ENCODE measurements at places on chromosomes 5 and 9.
A peak's percentile ranks its signal among the peaks of the same experiment; 100 is the strongest.

- DNase-seq, result no peak
Measured at GRCh38 chr9:20041697-20042081, 252.9 kb upstream of the SLC24A2 start.

DNA sequence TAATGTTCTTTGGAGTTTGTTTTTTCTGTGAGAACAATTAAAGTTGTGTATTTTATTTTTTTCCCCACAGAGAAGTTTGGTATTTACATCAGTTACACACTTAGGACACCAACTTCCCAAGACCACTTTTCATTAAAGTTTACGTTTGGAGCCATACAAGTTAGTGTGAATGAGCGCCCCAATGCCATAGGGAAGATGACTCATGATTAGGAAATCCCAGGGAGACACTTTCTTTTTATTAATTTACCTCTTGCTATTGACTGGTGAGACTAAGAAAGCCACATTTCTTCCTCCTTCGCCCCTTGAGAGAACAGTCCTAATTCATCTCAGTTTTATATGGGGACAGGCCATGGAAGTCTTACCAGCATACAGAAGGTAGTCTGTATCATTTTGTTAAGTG is 57.1 kb downstream of the EDIL3 start:
- no peak for DNase-seq

- DNase-seq, result no peak
Measured at GRCh38 chr9:136931611-136932130, 12.9 kb downstream of the FBXW5 start.

DNA sequence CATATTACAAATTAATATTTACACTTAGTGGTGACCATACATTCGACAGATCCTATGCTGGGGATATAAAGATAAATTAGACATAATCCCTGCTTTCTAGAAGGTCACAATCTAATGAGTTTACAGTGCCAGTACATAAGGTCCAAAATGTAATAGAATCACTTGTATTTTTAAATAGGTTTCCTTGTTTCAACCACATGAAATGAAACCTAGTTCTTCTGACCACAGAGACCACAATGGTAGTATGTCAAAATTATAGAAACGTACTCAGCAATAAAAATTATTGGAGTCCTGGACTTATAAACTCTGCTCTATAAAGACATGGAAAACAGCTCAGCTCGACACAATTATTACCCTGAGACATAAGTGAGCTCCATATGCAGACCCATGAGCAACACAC is 444.3 kb downstream of the SPOCK1 start:
- DNase-seq, result no peak

DNA sequence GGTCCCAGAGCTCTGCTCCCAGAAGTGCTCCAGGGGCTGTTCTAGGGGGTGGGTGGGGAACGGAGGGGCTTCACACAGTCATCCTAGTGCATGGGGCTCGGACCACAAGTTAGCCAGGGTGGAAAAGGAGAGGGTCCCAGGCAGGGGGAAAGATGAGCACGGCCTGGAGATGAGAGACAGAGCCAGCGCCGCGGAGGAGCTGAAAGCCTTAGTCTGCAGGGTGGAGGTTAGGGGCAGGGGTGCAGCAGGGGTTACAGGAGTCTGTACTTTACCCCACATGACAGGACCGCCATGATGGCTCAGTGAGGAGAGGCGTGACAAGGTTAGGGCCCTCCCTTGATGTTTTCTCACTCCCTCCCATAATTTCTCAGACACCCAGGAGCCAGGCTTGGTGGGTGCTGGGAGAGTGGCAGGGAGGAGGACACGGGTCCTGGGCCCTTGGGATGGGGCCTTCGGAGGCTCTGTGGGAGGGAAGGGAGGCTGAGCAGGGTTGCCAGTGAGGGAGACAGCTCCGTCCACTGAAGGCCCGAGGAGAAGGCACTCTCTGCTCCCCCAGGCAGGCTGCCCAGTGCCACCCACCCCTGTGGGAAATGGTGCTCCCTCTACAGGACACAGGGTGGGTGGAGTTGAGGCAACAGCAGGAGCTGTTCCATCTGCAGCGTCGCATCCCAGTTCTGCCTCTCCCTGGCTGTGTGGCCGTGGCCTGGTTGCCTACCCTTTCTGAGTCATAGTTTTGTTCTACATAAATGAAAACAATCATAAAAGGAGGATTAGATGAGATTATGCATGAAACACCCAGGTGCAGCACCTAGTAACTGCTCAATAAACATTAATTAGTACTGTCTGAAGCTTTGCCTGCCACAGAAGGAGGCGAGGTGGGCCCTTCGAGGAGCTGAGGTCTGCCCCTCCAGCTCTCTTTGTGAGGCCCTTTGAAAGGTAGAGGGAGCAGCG is 66.2 kb downstream of the NDST1 start:
- no peak for DNase-seq

DNA sequence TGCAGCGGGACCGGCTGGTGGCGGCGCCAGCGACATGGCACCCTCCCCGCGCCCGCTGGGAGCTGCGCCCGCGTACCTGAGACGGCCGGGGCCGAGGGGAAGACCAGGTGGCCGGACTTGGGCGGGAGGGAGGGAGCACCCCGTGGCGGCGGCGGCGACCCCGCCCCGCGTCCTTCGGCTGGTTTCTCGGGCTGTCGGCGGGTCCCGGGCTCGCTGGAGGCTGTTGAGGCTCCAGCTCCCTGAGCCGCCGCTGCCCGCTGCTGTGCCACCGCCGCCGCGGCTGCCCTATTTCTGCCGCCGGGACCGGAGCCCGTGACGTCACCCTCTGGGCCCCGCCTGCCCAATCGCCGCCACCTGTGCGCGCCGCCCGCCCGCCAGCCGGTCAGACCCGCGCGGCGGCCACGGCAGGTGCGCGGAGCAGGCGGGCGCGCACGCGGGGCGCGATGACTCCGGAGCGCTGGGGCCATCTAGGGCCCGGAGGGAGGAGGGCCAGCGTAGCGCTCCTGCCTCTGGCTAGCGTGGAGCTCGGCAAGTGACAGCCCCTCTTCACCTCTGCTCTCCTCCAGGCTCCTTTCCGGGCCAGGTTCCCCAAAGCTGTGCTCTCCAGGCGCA is at the start of gene FSTL4:
TSS of gene FSTL4 (minus strand) at position 293 of the 612 bp plus-strand sequence.
- DNase-seq, result peak; percentile 58

- DNase-seq, result peak; percentile 10
Measured at GRCh38 chr5:1769752-1770442, 29.7 kb downstream of the MRPL36 start.

DNA sequence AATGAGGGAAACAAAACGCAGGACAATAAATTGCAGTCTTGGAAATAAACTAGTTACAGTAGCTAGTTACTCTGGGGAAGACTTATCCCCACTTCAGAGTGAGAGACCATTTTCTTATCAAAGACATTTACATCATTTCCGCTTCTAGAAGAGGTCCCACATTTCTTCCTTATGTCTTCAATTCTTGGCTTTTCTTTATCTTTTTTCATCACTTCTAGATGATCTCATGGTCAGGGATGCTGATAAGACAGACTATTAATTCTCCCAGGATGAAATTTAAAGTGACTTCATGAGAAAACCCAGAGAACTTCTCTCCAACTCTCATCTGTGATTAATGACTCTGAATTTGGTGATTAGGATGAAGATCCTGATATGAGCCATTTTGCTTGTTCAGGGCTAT is 229.1 kb downstream of the MTRR start:
- DNase-seq, result no peak

- DNase-seq, result no peak
Measured at GRCh38 chr5:114789773-114790402, 379.8 kb downstream of the TRIM36 start.

GRCh38 chr9:115668521-115668920 is 485.1 kb upstream of the PAPPA start:
- DNase-seq, result no peak

GRCh38 chr5:151611127-151611775 is 20.1 kb upstream of the FAT2 start:
- DNase-seq, result no peak

Data from right lobe of liver (tissue), 6 donors.